ENCODE measurements at places on chromosomes 7 and 10. TPM values are rescaled to one million over a fixed set of nuclear protein-coding genes. Genes with fewer than 3 reads are reported as not detected.

UNCX gene
- not detected for total RNA-seq

CNPY1 gene
- total RNA-seq: not detected

RPS24 gene
- 1,523 TPM for total RNA-seq

SPDYE2B gene
- not detected for total RNA-seq

STEAP1 gene
- not detected for total RNA-seq
